HuH-7 (cell line): ENCODE measurements at places on chromosomes 3 and 15.

- peak; percentile 75 for DNase-seq
Measured at GRCh38 chr3:52052831-52053306, 3.5 kb downstream of the DUSP7 start.

GRCh38 chr3:123336441-123336851 is 112.4 kb downstream of the ADCY5 start:
- DNase-seq, result no peak

GRCh38 chr3:458124-458523 is 261.6 kb downstream of the CHL1 start:
- DNase-seq, result no peak

DNA sequence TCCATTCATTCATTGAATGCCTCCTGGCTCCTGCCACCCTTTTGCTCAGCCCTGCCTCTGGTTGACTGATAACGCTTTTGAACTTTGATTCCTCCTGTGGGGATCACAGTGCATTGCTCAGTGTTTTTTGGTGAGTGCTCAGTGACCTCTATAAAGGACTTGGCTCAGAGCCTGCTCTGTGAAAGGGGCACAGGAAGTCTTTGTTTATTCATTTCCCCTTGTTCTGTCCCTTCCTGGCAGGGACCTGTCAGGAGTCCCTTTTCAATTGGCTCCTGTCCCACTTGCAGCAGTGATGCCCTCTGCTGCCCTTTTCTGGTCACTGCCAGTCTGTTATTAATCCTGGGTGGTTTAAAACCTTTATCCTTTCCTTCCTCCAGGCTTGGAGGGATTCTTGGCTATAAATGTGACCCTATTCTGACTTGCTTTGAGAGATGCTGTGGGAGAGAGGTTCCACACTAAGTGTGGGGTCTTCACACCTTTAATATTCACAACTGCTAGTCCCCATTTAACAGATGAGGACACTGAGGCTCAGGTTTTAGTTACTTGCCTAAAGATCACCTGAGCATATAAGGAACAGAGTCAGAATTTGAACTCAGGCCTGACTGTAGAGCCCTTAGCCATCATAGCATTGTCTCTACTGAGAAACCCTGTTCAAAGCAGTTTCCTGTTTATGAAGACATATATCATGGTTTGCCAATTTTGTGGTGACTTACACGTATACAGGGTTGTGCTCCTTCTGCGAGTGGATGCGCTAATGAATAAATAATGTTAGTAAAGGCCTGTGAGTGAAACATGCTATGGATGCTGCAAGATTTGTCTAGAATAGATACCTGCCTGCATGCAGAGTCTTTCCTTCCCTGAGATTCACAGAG is 23.2 kb upstream of the TATDN2 start:
- peak; percentile 98 for DNase-seq

DNA sequence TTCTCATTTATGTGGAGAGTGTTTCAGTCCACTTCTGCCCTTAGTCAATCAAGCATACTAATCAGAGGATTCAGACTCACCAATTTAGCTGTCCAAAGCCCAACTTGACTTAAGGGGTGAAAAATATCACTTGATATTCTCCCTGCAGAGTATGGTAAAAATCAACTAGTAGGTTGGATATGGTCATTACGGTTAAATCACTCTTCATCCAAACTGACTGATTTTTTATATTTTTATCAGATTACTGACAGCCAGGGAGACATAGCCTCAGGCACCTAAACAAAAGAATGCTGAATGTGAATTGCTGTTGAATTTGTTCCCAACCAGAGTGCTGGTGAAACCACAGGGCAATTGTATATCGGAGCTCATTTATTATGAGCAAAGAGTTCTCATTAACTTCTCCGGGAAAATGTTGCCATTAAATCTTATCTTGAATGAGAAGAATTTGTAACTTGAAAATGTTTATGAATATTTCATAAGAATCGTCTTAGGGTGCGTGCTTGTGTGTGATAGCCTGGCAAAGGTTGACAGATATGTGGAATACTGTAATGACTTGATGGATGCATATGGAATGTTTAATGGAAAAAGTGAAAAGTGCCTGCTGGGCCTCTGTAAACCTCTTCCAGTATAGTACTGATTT is 411.2 kb downstream of the NAALADL2 start:
- no peak for DNase-seq

- DNase-seq, result no peak
Measured at GRCh38 chr3:713006-713621, 379.7 kb upstream of the CNTN6 start.

DNA sequence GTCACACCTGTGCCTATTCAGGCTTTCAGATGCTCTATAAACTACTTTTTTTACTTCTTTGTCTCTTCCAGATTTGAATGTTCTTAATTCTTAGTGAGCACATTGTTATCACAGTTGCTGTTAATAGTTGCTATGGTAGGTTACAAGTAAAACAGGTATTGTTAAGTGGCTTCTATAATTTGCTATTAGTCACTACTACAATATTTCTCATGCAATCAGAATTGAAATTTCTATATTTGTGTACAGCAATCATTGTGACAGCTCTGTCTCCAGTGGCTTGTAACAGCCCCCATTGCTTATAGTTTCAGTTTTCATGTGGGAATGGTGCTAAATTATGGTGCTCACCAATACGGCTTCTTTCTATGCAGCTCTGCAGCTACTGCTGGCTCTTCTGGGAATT is 318.4 kb upstream of the GOLIM4 start:
- DNase-seq, result no peak

- DNase-seq, result no peak
Measured at GRCh38 chr3:117856354-117856753, 1146.8 kb downstream of the TUSC7 start.

GRCh38 chr3:192867645-192868044 is 50.0 kb downstream of the MB21D2 start:
- DNase-seq, result no peak

DNA sequence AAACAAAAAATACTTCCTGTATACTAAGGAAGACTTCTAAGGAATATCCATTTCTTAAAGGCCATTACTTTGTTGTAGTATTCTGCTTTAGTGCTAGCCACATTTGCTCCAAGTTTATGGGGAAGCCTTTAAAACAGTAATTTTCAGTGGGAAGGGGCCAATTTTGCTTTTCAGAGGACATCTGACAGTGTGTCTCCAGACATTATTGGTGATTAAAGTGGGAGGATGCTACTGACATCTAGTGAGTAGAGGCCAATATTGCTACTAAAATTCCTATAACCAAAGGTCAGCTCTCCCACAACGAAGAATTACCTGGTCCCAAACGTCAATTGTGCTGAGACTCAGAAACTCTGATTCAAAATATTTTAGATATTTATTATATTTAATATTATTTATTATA is 24.8 kb downstream of the SLC28A2 start:
- DNase-seq, result no peak

GRCh38 chr15:100570735-100571313 is 31.2 kb downstream of the LINS1 start:
- no peak for DNase-seq

DNA sequence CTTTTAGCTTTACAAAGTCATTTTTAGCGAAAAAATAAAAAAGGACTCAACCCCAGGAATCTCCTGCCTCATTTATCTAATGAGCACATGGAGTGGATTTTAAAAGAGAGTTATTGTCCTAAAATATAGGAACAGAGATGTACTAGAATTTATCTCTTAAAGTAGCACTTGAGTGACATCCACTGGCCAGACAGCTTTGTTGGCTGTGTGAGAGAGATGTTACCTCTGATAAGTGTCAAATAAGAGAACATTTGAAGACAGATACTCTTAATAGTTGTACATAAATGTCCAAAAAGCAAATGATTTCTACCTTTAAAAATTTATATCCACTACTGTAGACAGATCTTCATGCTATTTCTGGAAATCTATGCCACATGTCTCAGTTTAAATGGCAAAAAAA is 12.3 kb upstream of the MFSD1 start:
- DNase-seq, result no peak

- DNase-seq, result no peak
Measured at GRCh38 chr15:56608140-56608778, 125.0 kb downstream of the ZNF280D start.

- no peak for DNase-seq
Measured at GRCh38 chr3:80898211-80898610, 863.2 kb downstream of the GBE1 start.

- DNase-seq, result no peak
Measured at GRCh38 chr15:26081758-26082220, 218.7 kb upstream of the ATP10A start.

DNA sequence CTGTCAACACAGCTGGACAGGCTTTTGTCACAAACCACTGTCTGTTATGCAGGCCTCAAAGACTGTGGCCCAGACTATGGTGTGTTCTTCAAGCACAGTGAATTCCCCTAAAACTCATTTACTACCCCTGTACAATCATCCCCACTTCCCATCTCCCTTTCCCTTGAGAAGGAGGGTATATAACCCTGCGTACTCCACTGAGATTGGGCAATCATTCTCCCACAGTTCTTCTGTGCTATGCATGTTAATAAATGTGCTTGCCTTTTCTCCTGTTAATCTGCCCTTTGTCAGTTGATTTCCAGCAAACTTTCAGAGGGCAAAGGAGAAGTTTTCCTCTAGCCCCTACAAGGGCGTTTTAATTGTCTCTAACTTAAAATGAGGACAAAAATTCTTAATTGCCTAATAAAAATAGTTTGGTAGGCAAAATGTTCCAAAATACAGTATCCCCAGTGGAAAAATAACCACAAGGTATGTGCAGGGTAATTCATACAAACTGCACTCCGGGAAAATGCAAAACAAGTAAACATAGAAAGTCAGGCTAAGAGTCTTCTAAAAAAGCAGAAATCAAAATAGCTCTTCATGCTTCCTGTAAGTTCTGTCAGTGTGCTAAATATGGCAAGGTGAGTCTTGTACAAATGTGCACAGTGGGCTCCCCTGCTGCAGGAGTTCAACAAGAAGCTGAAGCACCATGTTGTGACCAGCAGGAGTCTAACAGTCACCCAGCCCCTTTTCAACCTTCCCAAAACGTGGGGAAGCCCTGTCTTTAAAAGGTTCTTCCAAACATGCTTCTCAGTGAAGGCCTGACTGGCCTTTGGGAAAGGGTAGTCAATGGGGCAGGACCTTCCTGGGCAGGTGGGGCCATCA is 10.2 kb downstream of the ATP10A start:
- DNase-seq, result no peak

DNA sequence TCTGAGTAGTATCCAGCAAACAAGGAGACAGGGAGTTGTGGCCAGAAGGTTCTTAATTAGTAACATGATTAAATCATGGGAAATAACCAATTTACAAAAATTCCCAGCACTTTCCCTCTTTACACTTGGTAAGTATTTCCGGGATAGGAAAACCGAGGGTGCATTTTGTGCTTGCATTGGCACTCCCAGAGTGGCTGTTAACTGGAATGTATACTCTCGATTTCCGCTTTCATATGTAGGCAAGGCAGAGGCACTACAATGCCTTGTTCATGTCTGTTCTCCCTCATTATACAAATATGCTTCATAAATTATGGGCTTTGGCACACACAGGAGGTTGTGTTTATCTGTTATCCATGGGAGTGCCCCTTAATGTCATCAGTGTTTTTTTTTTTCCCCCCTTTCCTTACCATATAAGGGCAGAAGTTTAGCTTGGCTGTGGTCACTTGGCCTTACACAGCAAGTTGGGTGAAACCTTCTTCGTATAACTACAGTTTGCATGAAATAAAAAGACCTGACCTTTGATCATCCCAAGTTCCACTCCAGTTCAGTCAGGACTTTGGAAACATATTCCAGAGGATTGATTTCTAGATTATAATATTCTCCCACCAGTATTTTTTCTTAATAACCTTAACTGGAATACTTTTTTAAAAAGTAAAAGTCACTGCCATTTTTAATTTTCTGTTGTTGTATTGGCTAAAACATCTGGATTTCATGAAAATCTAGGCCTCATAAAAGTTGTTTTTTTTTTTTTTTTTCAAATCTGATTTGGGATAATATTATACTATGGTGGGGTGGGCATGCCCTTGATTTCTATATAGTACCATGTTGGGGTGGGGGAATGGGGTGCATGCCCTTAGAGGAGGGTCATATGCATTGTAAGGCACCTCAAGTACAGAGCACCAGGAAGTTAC is 8.9 kb downstream of the TPM1 start:
- peak; percentile 52 for DNase-seq

- DNase-seq, result no peak
Measured at GRCh38 chr3:187841560-187841959, 96.3 kb upstream of the BCL6 start.

- DNase-seq, result no peak
Measured at GRCh38 chr3:123803521-123803920, 80.6 kb downstream of the MYLK start.

DNA sequence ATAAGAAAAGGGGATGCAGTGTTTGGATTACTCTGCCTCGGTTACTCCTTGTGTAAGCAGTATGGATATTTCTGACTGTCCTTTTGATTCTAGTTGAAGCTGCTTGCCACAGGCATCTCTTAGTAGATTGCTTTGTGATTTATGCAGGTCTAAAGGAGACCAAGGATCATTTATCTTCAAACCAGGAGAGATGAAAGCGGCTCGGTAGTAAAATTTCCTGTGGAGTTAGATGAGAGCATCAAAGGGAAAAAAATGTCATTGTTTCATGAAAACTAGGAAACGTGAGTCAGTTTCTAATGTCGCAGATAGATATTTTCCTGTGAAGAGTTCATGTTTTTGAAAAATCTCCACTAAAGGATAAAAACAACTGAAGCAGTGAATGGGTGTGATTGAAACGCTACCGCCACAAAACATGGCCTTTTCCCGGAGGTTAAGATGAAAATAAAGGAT is 254.0 kb upstream of the TBL1XR1 start:
- no peak for DNase-seq

- DNase-seq, result no peak
Measured at GRCh38 chr3:106309274-106309673, 440.5 kb upstream of the CBLB start.

- no peak for DNase-seq
Measured at GRCh38 chr15:40618023-40618422, 24.0 kb downstream of the KNL1 start.

- DNase-seq, result no peak
Measured at GRCh38 chr3:147422196-147422595, 13.0 kb downstream of the ZIC1 start.

GRCh38 chr15:77510066-77511057 is 89.7 kb downstream of the HMG20A start:
- no peak for DNase-seq

DNA sequence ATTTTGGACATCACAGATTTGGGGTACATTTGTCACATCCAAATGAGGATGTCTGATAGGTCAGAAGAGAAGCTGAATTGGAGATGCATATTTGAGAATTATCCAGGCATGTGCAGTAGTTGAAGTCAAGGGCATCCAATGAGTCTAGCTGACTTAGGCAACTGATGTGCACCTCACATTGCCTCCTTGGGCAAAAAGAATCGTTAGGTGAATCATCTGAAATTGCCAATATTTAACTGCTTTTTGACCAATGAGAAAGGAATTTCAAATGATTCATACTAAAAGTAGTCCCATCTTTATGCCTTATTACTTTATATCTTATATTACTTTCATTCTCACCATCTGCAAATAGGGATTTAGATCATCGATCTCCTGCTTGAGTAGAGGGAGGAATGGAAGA is 117.7 kb downstream of the CD47 start:
- DNase-seq, result no peak
